ENCODE measurements at places on chromosomes 11 and 22.

- no peak for DNase-seq
Observed at GRCh38 chr11:67406969-67407687, 3.2 kb downstream of the TBC1D10C start.

DNA sequence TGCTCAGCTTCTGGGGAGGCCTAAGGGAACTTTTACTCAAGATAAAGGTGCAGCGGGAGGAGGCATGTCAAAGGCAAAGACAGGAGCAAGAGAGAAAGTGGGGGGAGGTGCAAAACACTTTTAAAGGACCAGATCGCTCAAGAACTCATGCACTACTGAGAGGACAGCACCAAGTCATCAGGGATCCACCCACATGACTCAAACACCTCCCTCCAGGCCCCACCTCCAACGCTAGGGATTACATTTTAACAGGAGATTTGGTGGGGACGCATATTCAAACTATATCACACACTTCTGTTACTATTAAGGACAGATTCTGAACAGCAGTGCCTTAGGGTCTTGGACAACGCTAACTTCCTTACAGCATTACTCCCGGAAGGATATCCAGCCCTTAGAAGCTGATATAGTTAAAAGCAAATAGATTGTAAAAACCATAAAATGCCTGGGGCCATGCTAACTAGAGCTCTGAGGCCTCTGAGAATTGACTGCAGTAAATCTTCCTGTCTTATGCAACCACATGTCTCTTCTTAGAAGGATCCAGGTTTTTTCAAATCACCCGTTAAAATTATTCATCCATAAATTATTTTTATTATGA lies 16.7 kb upstream of the ZC3H12C start:
- DNase-seq, result no peak

- DNase-seq, result no peak
Observed at GRCh38 chr11:67668192-67668551, 6.3 kb downstream of the ALDH3B2 start.

DNA sequence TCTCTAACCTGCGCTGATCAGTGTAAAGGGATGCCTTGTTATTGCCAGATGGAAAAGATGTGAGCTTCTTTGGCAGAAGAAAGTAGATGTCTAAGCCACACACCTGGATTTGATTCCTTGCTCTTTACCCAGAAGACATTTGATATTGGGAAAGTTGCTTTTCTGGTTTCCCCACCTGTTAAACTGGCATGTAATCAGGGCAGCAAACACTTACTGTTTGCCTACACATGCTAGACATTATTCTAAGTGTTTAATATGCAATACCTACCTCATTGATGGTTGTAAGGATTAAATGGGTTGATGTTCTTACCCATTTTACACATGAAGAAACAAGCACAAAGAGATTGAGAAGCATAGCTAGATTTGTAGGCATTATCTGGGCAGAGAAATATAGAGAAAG lies 16.6 kb downstream of the ASRGL1 start:
- DNase-seq, result no peak

DNA sequence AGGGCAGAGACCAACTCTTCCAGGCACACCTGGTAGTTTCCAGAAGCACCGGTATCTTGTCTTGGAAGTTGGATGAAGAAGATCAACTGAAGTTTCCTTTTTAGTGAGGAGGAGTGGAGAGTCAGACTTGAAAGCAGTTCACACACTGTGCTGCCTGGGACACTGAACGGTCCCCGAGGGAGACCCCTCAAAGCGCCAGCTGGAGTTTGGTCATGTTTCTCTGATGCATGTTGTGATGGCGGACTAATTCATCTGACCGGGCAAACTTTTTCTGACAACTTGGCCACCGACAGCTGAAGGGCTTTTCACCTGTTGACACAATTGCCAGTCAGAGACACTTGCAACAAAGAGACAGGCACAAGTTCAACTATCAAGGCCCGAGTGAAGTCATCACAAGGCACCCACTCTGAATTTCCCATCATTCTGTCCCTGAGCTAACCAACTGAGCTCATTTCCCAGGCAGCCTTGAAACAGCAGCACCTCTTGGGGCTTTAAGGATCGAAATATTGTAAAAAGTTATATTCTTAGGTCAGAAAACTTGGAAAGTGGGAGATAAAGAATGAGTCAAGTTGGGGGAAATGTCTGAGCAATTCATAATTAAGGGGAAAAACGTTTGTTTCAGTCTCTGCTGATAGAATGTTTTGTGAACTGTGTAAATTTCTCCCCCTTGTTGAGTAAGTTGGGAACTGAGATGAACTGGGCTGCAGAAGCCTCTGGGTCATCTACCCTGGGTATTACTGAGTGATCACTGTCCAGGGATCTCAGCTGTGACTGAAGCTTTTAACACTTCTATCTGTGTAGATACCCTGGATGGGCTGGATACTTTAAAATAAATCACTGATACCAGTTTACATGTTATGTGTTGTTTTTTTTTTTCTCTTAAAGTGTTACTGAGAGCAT lies 46.2 kb downstream of the WT1 start:
- DNase-seq, result no peak

DNA sequence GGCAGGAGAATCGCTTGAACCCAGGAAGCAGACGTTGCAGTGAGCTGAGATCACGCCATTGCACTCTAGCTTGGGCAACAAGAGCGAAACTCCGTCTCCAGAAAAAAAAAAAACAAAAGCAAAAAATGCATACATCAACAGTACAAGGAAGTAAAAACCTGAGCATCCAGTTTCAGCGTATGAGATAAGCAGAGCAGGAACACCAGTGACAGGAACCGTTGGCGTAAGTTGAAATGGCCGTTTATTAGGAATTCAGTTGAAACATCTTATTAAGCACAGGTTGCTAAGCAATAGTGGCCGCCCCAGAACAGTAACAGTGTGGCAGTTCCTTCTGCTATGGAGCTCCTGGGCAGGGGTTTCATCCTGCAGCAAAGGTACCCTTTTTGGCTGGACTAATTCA lies 4.0 kb upstream of the L3MBTL2 start:
- no peak for DNase-seq

GRCh38 chr11:123450623-123451022 lies 20.6 kb downstream of the GRAMD1B start:
- no peak for DNase-seq

- no peak for DNase-seq
Observed at GRCh38 chr11:36288442-36289225, 590 bp downstream of the COMMD9 start.

GRCh38 chr11:71997594-71997993 lies 1.1 kb upstream of the IL18BP start:
- no peak for DNase-seq

DNA sequence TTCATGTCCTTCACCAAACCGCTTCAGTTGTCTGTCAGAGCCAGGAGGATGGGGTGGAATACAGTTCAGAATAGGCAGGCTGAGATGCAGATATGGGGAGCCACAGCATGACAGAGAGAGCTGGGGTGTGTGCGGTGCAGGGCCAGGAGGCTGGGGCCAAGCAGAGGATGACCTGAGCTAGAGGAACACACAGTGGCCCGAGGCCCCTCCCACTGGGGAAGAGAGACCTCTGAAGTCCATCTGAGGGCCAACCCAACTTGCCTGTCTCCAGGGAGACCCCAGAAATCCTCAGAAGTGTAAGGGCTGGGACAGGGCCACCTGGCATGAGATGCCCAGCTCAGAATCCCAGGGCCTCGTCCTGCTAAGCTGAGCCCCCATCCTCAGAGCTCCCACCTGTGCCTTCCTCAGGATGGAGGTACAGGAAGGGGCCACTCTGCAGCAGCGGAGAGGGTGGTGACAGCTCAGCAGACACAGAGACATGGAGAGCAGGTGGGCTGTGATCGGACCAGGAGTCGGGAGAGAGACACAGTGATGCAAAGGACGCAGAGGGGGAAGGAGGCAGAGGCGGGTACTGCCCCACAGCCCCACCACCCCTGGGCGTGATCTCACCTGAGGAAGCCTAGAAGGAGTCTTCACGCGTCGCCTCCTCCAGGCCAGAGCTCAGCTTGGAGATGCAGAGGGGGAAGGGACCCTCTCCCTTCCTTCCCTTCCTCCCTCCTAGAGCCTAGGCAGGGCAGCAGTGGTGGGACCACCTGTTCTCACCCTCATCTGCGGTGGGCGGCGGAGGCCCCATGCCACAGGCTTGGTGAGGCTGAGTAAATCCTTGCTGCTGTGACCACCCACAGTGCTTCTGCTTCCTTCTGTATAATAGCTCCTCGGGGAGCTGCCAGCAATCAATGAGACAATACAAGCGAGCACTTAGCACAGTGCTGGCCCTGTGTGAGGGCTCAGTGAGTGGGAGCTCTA lies 9.1 kb upstream of the TUB start:
- no peak for DNase-seq

GRCh38 chr22:40324468-40325305 lies 21.6 kb upstream of the ADSL start:
- DNase-seq, result no peak

DNA sequence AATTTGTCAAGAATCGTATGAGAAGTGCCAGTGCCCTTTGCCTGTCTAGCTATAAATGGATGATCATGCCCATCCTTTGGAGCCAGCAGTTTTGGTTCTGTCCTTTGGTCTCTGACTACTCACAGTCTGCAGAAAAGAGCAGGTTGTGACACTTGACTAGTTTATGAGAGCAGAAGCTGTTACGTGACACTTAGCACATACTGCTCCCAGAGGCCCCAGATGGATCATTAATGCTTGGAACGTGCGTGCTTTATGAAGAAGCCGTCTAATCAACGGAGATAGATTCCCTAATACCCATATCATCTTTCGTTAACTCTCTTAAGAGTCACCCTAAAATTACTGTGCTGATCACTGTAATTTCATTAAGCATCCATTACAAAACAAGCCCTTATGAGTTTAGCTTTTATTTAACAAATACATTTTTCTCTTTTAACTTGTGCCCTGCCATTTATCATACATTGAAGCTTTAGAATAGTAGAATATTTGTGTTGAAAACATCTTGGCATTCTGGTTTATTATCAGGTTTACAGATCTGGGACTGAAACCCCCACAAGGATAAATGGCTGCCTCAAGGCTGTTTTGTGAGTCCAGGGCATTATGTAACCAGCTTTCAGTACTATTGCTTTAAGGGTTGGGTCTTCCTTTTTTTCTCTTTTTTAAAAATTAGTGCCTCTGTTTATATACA lies 47.0 kb upstream of the ADORA2A start:
- no peak for DNase-seq

GRCh38 chr11:133834682-133835592 lies 10.4 kb downstream of the SPATA19 start:
- DNase-seq, result no peak

DNA sequence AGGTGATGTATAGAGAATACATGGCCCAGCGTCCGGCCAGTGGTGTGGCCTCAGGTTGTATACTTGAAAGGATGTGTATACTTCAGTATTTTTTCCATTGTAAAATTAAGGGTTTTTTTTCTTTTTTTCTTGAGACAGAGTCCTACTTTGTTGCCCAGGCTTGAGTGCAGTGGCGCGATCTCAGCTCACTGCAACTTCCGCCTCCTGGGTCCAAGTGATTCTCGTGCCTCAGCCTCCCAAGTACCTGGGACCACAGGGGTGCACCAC lies 15.8 kb downstream of the ZBTB16 start:
- no peak for DNase-seq

DNA sequence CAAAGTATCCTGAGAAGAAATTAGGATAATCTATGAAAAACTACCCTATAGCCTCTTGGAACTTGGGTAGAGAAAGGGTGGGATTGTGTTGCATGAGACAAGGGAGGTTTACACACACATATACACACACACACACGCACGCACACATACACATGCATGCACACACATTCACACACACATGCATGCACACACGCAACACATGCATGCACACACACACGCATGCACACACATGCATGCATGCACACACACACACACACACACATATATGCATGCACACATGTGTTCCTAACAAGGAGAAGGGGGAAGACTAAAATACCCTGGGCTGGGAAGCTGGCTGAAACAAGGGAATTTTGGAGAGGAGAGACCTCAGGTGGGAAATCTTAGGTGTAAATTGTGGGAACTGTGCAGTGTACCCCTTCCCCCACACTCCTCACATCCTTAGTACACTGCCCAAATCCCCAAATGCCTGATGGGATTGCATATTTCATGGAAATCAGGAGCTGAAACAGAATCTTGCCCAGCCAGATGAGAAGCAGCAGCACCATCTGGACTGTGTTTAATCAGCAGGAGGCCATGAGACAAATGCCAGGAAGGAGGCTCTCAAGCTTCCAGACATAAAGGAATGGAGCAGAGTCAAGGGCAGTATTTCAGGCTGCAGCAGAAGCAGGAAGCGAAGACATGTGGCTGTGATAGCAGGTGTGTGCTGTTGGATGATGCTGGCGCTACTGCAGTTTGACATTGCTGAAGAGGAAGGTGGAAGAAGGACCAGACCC lies 14.6 kb upstream of the POLD3 start:
- DNase-seq, result no peak

DNA sequence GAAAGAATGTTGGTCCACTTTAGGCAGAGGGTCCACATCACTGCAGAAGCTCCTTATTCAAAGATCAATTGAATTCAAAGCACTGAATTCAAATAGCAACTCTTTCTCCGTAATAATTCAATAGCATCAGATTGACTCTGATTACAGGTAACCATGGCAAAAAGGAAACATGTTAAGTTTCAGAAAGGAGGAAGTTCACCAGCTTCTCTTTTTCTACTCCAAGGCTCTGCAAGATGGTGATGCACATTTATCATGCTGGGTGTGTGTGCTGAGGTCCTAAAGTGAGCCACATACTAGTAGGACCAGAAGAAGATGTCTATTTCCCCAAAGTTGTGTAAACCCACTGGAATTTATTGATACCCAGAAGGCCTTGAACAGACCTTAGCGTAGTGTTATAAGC lies 18.0 kb upstream of the DRD2 start:
- no peak for DNase-seq

GRCh38 chr11:45245218-45246045 lies 40.7 kb downstream of the SYT13 start:
- DNase-seq, result no peak

GRCh38 chr22:37511395-37512104 lies 7.7 kb downstream of the CARD10 start:
- DNase-seq, result no peak

DNA sequence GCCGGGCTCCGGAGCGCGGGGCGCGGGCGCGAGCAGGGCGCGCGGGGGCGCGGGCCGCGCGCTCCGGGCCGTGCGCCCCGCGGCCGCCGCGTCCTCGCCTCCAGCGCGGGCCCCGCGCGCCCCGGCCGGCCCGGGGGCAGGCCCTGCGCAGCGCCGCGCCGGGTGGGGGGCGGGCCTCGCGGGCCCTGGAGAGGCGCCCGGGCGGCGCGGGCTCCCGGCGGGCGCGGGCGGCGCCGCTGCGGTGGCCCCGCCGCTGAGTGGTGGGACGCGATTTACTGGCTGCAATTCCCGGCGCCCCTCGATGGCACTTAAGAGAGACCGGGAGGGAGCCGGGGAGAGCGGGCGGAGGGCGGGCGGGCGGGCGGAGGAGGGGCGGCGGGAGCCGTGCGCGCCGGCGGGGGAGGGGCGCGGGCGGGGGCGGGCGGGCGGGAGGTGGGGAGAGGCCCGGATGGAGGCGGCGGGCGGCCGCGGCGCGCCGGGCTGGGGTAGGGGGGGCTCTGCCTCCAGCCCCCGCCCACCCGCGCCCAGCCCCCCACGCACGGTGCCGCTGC lies 73.2 kb upstream of the TCF20 start:
- DNase-seq, result no peak

DNA sequence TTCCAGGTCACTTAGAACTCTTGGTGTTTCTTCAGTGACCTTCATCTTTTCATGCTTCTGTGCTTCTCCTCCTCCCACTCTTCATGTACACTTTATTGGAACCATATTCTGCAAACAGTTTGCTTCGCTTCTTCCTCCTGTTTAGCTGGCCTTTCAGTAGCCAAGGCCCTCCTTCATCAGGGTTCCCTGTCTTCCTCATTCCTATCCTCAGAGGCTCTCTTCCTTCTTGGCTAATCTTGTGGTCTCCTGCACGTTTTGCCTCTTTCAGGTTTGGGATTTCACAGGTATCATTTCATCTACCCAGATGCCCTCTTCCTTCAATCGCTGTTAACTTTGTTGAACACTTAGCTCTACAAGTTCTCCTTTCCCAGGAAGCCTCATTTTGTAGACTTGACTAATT lies 66.8 kb downstream of the DEPDC5 start:
- DNase-seq, result no peak

Measured in HS-5 (cell line).